Immature natural killer cell (primary cell): ENCODE measurements at places on chromosomes 5 and 9.

GRCh38 chr5:31096238-31096865 lies 97.1 kb upstream of the CDH6 start:
- no peak for DNase-seq

GRCh38 chr9:1018121-1018520 lies 32.0 kb upstream of the DMRT2 start:
- no peak for DNase-seq

- no peak for DNase-seq
Observed at GRCh38 chr5:74251141-74252035, 389.1 kb downstream of the ENC1 start.

GRCh38 chr9:134607971-134608370 lies 33.6 kb upstream of the COL5A1 start:
- DNase-seq, result no peak

DNA sequence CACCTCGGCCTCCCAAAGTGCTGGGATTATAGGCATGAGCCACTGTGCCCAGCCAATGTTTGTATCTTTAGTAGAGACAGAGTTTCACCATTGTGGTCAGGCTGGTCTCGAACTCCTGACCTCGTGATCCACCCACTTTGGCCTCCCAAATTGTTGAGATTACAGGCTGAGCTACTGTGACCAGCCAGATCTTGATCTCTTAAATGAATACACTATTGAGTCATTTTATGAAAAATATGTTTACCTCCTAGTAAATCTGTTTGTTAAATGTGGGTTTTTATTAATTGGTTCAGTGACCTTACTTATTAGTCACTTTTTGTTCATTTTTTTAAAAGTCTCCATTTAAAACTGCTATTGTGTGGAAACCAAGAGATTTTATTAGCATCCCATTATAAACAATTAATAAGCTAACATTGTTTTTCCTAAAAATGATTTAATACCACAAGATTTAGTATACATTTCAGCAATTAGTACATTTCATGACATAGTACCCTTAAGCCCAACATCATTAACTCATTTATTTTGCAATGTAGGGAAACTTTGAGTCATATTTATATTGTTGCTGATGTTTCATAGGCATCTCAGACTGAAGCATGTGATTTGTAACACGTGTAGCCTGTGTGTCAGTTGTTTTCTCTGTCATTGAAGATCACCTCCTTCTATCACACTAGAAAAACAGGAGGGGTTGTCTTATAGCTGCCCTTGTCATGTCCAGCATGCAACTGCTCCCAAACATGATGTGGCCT lies 261.2 kb downstream of the TAF11L14 start:
- no peak for DNase-seq

DNA sequence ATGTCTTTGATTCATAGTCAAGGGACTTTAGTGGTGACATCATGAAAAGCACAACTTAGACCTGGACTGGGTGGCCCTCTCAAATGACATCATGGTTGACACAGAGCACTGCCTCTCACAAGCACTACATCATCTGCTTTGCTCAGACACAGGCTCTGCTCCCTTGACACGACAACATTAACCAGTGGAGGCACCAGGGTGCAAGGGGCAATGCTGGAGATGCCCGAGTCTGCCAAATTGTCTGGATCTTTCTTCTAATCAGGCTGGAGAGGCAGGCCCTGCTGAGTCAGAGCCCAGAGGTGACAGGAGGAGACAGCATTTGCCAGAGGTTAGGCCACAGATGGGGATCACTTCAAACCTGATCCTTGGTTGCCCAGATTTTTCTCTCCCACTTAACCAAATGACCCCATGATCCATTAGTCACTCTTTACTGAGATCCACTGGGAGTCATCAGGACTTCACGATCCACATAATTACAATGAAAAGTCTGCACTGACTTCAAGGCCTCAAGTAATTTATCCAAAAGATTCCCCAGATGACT lies 174.4 kb downstream of the SLIT3 start:
- no peak for DNase-seq

GRCh38 chr5:20446121-20446520 lies 458.1 kb upstream of the CDH18 start:
- no peak for DNase-seq

GRCh38 chr5:41808294-41808693 lies 61.9 kb downstream of the OXCT1 start:
- no peak for DNase-seq

DNA sequence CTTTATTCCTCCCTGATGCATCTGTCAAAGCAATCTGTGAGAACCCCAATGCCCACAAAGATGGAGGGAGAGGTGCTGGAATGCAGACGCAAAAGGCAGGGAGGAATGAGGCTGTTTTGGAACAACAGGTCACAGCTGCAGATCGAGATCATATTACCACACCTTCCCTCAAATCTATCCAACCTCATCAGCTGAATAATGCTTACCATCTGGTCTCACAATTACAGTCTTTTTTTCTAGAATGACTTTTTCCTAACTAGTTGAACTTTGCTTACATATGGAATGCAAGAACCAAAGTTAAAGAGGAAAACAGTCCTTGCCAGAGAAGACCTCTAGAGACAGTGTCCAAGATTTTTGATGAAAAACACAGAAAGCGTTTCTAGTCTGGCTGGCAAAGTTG lies 158.1 kb downstream of the LPAR1 start:
- DNase-seq, result no peak

DNA sequence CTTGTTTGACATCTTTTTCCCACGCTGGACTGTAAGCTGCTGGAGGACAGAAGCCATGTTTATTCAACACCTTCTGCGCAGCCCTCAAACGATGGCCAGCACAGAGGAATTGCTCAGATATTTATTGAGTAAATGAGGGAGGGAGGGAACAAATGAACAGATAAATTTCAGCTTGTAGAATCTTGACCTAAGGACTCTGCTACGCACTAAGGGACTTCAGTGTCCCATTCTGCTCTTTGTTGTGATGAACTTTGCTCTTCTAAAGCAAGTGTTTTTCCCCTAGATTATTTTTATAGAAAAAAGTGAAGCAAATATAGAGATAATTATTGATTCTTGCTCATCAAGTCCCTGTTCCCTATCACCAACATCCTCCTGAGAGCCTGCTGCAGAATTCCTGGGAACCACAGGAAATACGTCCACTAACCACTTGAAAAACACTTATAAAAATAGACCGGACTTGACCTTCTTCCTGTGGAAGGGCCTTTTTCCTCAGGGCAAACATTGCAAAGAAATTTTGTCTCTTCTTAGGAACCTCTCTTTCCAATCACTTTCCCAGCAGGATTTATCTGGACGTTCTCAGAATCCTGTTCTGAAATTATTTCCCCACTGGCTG lies 54.9 kb downstream of the FGF1 start:
- DNase-seq, result no peak

GRCh38 chr9:121298689-121299466 lies 30.9 kb downstream of the GSN start:
- DNase-seq, result no peak
